Ureter (tissue), 1 donor: ENCODE measurements at places on chromosomes 4 and X. TPM values are rescaled to one million over a fixed set of nuclear protein-coding genes. Genes with fewer than 3 reads are reported as not detected.

The IL13RA2 gene
- total RNA-seq, result 0.83 TPM

The SLC39A8 gene
- 12.9 TPM for total RNA-seq

The PNMA3 gene
- 1.2 TPM for total RNA-seq

The TLL1 gene
- total RNA-seq, result 7.9 TPM

The MAGEA2B gene
- not detected for total RNA-seq

The TRIM60 gene
- not detected for total RNA-seq

The ARHGAP36 gene
- not detected for total RNA-seq

The DCLK2 gene
- total RNA-seq, result 9.6 TPM

The EDA gene
- 4.8 TPM for total RNA-seq

The BRCC3 gene
- 23.3 TPM for total RNA-seq

GRCh38 chr4:153566631-153567150 is 100.5 kb downstream of the TMEM131L start:
- no peak for DNase-seq

DNA sequence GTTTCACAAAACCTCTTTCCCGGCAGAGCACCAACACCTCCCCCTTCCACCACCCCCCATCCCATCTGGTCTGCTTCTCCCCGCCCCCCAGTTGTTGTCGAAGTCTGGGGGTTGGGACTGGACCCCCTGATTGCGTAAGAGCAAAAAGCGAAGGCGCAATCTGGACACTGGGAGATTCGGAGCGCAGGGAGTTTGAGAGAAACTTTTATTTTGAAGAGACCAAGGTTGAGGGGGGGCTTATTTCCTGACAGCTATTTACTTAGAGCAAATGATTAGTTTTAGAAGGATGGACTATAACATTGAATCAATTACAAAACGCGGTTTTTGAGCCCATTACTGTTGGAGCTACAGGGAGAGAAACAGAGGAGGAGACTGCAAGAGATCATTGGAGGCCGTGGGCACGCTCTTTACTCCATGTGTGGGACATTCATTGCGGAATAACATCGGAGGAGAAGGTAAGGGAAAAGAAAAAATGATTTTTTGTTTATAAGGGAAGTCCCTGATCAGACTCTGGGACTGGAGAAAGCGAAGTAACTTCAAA is at the start of gene PDGFRA:
PDGFRA (plus strand) TSS at position 333 of the 541 bp plus-strand sequence. CDS start 29,476 bp downstream, outside the sequence.
- DNase-seq, result no peak

DNA sequence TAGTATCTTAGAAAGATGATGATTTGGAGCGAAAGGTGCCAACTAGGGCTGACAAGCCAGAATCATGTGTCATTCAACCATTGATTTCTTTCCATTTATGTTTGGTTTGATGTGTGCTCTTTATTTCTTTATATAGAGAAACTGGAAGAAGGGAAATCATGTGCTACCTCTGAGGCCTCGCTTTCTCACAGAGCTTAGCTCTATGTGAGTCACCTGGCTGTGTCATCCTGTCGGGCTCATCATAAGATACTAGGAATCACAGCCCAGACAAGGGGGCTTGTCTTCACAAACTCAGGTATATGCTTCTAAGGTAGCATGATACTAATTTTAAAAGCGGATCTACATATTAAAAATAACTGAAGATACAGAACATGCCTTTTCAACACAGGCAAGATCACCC is 81.7 kb upstream of the GPM6B start:
- DNase-seq, result no peak

- no peak for DNase-seq
These were observed 73.1 kb downstream of the SPRY1 start for GRCh38 chr4:123469696-123470095.

GRCh38 chrX:10612215-10612614 is 8.2 kb downstream of the MID1 start:
- DNase-seq, result no peak

DNA sequence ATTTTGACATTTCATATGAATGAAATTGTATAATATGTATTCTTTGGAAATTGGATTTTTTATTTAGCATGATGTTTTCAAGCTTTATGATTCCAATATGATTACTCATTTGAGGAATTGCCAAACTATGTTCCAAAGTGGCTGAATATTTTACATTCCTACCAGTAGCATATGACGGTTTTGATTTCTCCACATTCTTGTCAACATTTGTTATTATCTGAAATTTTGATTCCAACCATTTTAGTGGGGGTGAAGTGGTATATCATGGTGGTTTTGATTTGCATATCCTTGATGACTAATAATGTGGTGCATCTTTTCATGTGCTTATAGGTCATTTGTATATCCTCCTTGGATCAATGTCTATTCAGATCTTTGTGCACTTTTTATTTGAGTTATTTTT is 2.6 kb upstream of the BEX1 start:
- no peak for DNase-seq

DNA sequence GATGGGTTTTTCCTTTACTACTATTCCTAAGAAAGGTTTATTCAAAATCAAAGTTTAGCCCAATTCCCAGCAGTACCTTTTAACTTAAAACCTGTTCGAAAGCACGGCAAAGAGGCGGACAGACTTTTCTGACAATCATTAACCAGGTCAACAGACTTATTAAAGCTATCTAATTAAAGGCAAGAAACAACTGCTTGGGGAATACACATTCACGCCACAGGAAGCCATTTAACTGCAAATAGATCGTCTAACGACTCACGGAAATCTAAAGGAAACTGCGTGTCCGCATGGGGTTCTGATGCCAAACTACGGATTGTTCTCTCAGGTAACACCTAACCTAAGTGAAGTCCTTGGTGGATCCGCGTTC is 663 bp upstream of the USP53 start:
- DNase-seq, result no peak

- DNase-seq, result no peak
These were observed 219.0 kb downstream of the TLL1 start for GRCh38 chr4:166091912-166092510.

DNA sequence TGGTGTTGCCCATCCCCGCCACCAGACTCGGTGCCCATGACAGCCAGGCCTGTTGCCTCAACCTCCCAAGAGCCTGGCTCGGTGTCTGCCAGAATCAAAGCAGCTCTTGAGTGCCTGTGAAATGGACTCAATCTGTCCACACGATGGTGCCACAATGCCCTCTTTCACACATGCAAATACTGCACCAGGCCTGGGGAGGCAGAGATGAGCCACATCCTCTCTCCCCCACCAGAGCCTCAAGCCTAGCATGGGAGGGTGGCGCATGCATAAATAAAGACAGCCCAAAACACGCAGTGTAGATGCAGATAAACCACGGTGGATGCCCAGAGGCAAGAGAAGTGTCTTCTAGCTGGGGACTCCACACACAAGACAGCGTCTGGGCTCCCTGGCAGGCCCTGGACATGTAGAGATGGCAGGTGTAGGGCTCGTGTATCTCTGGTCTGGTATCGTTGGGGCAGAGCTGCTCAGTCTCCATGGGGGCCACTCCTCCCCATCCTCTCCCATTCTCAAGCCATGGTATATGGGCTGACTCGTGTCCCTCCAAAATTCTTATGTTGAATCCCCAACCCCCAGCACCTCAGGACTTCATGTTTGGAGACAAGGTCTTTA is 65.6 kb downstream of the JAKMIP1 start:
- no peak for DNase-seq

DNA sequence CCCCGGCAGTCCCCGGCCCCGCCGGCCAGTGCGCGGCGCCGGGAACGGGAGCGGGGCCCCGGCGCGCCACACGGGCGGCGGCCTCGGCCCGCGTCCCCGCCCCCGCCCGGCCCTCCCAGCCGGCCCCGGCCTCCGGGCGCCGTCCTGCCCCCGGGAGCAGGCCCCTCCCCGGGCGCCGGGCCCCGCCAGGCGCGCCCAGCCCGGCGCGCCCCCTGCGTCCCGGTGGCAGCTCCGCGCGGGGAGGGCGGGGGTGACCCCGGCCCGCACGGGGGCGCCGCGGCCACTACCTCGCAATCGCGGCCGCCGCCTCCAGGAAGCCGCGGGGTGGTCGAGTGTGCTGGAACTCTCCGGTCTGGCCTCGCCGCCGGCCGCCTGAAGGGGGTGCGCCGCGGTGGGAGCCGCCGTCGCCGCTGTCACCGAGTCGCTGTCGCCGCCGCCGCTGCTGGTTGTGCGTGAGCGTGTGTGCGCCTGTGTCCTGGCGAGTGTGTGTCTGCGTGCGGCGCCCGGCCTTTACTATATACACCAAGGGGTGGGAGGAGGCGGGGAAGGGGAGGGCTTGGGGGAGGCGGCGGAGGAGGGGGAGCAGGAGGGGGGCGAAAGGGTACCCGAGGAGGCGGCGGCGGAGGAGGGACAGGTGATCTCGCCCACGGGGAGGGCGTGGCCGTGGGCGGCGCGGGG is at the start of gene RAI2:
RAI2 (minus strand) TSS at position 488 of the 678 bp plus-strand sequence. CDS start 59,288 bp downstream, outside the sequence.
- DNase-seq, result peak; percentile 54

DNA sequence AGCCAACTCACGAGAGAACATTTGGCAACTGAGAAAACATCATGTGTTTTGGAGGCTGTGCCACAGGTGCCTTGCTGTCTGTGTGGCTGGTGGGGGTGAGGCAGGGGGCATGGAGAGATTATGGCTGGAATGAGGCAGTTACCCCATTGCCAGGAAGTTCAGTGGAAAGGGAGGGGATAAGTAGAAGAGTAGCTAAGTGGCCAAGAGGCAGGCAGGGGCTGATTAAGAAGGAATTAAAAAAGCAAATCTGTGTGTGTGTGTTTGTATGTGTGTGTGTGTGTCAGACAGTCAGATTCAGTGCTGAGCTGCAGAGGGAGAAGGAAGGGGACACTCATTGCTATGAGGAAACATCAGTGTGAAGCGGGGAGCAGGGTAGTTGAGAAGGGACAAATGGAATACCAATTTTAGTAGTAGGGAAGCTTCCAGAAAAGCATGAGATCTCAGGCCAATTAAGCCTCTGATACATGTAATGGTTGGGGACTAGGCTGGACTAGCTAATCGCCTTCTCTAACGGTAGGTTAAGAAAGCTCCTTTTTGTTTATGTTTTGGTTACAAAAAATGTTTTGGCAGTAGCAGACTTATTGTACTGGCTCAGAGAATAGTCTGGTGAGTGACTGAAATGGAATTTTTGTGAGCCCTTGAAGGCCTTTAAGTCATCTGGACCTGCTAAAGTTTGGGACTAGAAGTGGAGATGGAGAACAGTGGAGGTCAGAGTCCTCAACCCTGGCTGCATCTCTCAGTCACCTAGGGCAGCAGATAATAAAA is 18.5 kb downstream of the TMEM164 start:
- DNase-seq, result no peak

DNA sequence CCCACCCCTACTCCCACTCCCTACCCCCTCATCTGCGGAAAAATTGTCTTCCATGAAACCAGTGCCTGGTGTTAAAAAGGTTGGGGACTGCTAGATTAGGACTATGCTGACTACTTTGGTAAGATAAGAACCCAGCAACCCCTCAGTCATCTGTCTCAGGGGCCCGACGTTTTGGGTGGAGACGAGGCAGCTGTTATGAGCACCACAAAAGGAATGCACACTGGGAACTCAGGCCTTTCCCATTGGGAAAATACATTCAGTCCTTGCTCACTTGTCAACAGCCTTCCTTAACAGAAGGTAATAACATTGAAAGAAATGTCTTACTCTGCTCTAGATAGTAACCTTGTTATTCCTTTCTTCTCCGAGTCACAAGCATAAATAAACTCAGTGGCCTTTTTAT is 310.8 kb downstream of the AFF2 start:
- DNase-seq, result no peak

- no peak for DNase-seq
These were observed 155.5 kb upstream of the PRDX4 start for GRCh38 chrX:23511793-23512192.

DNA sequence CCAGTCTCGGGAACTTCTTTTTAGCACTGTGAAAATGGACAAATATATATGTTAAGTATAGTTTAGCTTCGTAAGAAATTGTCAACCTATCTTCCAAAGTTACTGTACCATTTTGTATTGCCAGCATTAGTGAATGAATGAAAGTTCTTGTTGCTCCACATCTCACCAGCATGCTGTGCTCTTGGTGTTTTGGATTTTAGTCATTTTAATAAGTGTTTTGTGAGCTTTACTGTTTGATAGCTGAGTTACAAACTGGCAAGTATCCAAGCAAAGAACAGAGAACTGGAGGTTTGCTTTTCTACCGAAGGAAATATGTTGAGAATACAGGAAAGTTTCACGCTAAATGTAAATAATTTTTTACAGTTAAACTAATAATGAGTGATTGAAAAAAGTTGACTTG is 33.0 kb downstream of the SNCA start:
- no peak for DNase-seq

DNA sequence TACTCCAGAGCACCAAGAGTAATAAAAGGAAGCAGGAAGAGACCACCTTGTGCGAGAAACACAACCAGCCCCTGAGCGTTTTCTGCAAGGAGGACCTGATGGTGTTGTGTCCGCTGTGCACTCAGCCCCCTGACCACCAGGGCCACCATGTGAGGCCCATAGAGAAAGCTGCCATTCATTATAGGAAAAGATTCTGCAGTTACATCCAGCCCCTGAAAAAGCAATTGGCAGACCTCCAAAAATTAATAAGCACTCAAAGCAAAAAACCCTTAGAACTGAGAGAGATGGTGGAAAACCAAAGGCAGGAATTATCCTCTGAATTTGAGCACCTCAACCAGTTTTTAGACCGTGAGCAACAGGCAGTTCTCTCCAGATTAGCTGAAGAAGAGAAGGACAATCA is 5.7 kb downstream of the TRIM75 start:
- DNase-seq, result no peak

DNA sequence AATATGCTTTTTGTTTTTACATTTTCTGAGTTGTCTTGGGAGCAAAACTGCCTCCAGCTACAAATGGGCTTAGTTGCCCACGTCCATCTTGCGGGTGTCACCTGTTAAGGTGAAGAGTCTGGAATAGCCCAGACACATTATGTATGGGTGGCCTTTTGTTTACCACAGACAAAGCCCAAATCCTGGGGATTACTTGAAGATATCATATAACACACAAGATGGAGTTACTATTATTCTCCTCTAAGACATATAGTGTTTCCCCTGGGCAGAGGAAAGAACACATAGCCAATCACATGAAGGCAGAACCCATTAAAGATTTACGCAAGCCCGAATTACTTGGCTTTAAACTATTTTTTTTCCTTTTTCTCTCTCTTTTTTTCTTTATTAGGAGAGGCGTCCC is 625.6 kb upstream of the FAM241A start:
- DNase-seq, result no peak

- no peak for DNase-seq
These were observed 8.3 kb downstream of the PPID start for GRCh38 chr4:158714937-158715336.

DNA sequence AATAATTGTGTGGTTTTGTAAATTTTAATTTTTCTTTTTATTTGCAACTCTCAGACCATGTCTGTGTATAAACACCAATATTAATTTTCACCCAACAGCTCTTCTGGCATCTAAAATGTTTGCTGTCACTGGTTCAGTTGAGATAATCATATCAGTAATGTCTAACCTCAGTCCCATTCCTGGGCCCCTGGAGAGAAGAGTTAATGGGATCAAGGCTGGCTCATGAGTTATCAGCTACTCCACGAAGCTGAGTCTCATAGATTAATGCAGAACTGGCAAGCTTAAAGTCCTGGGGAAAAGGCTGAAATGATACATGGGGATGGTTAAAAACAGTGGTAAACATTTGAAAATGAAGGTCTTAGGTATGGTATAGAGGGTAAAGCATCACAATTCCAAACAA is 28.4 kb upstream of the TSPAN5 start:
- no peak for DNase-seq

DNA sequence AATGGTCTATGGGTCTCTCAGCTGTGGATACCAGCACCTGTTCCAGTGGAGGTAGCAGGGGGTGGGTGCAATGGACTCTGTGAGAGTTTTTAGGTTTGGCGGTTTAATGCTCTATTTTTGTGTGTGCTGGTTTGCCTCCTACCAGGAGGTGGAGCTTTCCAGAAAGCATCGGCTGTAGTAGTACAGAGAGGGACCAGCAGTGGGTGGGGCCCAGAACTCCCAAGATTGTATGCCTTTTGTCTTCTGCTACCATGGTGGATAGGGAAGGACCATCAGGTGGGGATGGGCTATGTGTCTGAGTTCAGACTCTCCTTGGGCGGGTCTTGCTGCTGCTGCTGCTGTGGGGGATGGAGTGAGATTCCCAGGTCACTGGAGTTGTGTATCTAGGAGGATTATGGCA is 557.2 kb upstream of the GRID2 start:
- DNase-seq, result no peak
